ENCODE measurements at places on chromosomes 4 and X.

DNA sequence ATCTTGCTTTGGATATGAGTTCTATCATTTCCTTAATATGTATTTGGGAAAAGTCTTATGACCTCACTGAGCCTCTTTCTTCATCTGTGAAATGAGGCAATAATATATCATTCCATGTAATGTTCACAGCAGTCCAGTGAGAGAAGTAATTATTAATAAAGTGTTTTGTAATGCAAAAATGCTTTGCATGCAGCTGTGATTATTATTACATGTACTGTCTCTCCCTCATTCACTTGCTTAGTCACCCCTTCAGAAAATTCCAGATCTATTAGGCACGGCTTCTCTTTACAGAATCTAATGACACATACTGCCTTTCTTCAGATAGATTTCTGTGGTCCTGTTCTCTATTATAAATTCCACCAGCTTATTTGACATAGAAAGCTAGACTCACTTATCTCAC lies 53.5 kb upstream of the FGF13 start:
- DNase-seq: no peak

DNA sequence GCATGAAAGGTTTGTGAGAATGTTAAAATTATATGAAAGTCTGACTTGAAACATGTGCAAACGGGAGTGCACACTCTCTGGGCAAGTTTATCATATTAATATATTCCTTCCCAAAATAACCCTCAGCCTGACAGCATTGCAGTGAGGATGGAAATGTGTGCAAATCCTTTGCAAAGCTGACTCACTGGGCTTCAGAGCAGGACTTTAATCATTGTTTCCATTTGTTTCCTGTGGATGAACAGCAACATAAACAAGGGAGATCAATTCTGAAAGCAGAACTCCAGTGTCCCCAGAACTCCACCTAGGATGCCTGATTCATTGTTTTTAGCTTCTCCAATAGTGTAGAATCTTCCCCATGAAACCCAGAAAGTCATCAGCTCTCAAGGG lies 32.9 kb downstream of the SLC2A9 start:
- no peak for DNase-seq

DNA sequence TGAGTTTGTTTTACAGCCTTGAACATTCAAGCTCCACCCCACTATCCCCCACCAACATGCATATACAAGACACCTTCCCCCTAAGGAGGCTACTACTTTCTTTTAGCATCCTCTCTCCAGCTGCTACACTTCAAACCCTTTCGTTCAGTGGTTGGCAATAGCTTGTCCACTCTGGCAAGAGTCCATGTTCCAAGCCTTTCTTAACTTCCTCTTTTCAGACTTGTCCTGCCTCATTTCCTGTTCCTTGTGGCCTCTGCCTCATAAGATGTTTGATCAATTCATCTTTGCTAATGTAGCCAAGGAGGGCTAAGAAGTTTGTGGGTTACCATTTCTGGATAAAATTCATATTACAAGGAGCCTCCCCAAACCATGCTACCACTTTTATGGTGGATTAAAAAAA lies 20.8 kb upstream of the ZCCHC12 start:
- peak; percentile 69 for DNase-seq

DNA sequence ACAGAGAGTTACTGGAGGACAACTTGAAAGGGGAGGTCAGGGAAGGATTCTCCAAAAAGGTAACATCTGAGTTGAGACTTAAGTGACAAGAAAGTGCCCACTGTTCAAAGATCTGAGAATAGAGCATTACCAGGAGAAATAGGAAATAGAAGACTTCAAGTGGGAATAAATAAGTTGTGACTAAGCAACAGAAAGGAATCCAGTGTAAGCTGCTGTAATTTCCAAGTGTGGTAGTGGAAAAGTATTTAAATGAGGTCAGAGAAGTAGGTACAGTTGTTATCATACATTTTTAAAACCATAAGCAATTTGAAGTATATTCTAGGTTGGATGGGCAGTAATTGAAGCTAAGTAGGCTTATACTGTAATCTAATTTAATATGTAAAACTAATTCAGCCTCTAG lies 211.9 kb downstream of the FBXO8 start:
- DNase-seq: no peak

- DNase-seq: peak; percentile 48
These were observed 64.5 kb downstream of the GPRIN3 start for GRCh38 chr4:89242864-89243732.

- DNase-seq: no peak
These were observed 100.2 kb upstream of the JADE1 start for GRCh38 chr4:128709268-128709667.
